ENCODE measurements at places on chromosomes 3 and 15. TPM values are rescaled to one million over a fixed set of nuclear protein-coding genes. Genes with fewer than 3 reads are reported as not detected.
A peak's percentile ranks its signal among the peaks of the same experiment; 100 is the strongest.

GRCh38 chr3:49385617-49386016, 26.2 kb downstream of the RHOA start:
- no peak for DNase-seq

DNA sequence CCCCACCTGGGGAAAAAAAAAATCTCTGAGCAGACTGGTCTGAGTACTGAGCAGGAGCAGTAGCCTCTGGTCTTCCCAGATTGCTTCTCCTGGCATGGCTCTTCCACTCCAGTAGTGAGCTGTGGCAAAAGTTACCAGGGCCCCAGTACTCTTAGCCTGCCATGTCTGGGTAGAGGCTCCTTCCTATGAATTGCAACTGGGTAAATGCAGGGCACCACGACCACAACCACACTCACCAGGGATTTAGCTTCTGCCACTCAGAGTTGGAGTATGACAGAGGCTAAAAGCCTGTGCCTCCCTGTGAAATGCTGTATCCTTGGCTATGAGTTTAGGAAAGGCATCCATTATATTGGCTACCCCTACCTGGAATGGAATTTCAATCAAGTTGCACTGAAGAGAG, 67.9 kb upstream of the CCDC54 start:
- DNase-seq = no peak

The B3GNT5 gene
- total RNA-seq = 3.1 TPM

The MED12L gene
- 2.0 TPM for total RNA-seq

The TERC gene
- total RNA-seq = 132 TPM

The ALPK3 gene
- total RNA-seq = 56.9 TPM

- no peak for DNase-seq
Observed at GRCh38 chr3:76324101-76324500, 538.8 kb upstream of the ZNF717 start.

DNA sequence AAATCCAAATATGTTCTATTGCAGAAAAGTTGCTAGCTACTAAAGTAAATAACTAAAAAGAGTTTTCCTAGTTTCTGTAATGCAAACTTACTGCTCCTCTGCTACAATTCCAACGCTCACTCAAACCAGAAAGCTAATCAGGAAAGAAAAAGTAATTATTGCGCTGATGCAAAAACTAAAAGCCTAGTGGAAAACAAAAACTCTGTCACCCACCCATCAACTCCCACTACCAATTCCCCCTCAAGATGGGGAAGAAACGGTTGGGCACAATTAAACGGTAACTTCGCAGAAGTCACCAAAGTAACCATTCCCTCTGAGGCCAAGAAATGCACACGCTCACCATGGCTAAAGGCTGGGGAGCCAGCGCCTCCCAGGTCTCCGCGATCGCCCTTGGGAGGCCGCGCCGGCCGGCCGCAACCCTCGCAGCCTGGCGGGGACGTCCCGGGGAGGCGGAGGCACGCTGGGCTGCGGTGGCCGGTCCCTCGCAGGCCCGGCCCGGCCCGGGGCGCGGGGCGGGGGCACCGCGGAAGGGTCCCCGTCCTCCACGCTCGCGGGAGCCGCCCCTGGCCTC, 684 bp downstream of the SLTM start:
- DNase-seq = no peak

DNA sequence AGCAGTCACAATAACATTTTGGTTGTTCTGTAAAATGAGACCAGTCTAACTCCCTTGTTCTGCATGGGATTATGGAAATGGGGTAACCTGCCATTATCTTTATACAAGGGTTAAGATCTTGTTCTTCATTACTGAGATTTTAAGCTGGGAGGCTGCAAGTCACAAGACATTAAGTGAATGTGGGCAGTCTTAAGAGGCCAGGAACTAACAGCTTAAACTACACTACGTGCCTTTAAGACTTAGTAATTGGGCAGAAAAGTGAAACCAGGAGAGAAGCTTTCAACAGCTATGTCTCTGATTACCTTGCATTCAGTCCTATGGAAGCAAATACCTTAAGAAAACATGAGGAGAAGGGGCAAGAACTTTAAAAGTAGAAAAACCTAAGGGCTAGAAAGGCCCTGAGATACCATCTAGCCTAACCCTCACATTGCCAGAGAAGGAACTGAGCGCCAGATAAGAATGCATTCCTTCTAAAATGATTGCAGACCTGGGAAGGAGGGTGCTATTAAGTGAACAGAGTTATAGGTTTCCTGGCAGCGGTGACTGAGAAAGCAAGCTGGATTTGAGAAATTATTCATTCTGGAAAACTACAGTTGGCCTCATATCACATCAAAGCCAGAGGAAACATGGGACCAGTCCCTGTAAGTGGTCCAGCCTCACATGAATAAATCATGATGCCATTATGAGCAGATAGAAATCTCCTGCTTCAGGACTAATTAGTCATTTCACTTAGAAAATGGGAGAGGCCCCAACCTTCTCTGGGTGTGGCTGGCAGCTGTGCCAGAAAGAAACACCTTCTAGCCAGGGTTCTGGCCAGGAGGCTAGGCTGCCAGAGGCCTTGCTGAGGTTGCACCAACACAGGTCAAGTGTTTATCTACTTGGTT, 32.9 kb downstream of the DAPK2 start:
- no peak for DNase-seq

- no peak for DNase-seq
Observed at GRCh38 chr3:194787072-194787471, 101.4 kb downstream of the FAM43A start.

The MNS1 gene
- total RNA-seq = 0.28 TPM

DNA sequence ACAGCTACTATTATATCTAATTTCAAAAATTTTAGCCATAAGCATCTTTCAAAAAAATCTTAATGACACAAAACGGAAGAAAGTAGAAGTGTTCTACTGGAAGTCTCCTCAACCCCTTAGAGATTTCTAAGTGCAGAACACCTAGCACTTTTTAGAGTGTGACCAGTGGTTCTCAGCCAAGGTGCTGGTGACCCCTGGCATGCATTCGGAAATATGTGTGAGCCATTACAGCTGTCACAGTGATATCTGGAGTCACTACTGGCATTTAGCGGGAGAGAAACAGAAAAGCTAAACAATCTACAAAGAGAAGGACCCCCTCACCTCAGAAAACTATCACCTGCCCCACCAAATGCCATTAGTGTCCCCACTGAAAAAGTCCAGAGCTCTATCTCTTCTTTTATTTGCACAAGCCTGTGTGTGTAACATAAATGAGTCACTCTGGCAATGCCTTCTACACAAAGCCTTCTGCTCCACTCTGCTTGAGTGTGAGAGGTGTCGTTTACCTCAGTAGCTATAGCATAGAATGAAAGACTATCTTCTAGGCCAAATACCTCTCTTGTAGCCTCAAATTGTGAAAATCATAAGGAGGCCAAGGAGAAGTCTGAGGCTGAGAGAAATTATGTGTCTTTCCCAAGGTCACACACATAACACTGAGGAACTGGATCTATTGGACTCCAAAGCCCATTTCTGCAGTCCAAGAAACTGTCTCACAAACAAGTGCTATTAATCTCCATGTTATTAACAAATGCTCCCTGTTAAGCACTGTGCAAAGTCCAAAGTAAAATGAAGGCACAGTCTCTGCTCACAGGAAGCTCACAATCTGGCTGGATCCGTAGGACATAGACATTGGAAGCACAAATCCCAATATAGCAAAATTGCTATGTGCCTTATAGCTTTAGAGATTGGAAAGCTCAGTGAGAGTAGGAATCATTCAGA, 28.5 kb upstream of the KCNMB2 start:
- DNase-seq = no peak

The P2RY14 gene
- 2.5 TPM for total RNA-seq

The DPPA2 gene
- not detected for total RNA-seq

DNA sequence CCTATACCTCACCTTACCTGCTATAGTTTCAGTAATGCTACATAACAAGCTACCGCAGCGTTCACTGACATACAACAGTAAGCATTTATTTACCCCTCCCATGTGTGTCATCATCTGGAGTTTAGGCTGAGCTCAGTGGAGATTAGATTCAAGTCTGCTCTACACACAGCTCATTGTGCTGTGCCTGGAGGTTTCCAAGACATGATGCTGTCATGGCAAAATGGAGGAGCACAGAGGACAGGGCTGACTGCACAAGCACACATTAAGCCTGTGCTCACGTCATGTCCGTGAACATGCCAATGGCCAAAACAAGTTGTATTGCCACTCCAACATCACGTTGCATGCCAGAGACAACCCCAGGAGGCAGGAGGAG, 333.8 kb upstream of the TRIM42 start:
- no peak for DNase-seq

The SLC28A1 gene
- total RNA-seq = 1.6 TPM

DNA sequence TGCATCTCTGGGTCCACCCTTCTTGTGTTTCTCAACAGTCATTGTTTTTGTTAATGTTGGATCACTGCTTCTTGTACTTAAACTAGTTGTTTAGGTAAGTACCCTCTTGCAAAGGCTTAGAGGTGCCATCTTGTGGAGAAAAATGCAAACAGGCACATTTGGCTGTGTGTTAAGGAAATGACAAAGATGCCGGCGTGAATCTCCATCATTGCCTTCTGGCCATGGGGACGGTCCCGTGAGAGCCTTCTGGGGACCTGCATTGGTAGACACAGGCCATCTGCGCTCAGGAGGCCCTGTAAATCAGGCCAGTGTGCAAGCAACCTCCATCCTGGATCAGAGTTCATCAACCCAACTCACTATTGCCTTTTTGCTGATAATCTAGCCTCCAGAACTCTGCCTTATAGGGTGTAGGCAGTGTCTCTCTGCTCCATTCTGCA, 158.6 kb upstream of the NR2E3 start:
- peak; percentile 7 for DNase-seq

The CCDC191 gene
- 2.3 TPM for total RNA-seq

- DNase-seq = no peak
Observed at GRCh38 chr15:101448336-101448735, 41.2 kb downstream of the PCSK6 start.

The FEZF2 gene
- not detected for total RNA-seq

The GPR149 gene
- not detected for total RNA-seq

DNA sequence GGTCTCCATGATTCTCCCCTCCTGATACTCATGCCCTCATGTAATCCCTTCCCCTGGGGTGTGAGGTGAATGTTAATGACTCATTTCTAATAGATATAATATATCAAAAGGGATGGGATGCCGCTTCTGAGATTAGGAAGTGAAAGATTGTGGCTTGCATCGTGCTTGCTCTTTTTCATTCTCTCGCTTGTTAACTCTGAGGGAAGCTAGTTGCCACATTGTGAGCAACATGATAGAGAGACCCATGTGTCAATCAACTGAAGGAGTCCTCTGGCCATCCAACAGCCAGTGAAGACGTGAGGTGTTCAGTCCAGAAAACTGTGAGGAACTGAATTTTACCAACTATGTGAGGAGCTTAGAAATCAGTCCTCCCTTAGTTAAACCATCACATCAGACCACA, 28.9 kb upstream of the DRD3 start:
- DNase-seq = no peak

DNA sequence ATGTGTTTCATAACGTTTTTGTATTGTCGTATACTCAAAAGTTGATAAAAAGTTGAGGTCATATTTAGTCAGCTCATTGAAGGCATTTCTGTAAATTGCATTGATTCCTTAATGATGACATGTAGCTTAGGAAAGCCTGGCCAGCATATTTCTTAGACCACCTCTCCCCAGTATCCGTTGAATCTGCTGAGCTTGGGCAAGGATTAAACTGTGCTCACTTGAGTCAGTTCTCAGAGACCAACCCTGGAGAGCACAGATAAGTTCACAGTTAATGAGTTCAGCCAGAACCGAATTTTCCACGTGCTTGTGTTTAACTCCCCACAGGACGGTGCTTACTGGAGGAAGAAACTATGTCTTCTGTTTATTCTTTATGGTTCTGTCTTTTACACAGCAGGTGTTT, 132.7 kb downstream of the SLC25A26 start:
- DNase-seq = no peak

The EPHB1 gene
- 0.71 TPM for total RNA-seq

DNA sequence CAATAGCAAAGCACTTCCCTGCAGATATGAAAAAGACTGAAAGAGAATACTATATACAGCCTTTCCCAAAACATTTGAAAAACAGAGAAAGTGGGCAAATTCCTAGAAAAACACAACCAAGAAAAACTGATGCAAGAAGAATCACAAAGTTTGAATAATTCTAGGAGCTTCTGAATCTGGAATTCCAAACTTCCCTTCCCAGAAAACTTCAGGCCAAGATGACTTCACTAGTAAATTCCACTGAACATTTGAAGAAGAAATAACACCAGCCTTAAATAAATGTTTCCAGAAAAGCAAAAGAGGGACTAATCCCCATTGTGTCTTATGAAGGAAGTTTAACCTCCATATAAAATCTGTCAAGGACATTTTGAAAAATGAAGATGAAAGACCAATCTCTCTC, 15.8 kb upstream of the NSMCE3 start:
- DNase-seq = no peak

All from thoracic aorta (tissue), 2 donors.